Jurkat, Clone E6-1 (cell line): ENCODE measurements at places on chromosomes 5 and 9.

DNA sequence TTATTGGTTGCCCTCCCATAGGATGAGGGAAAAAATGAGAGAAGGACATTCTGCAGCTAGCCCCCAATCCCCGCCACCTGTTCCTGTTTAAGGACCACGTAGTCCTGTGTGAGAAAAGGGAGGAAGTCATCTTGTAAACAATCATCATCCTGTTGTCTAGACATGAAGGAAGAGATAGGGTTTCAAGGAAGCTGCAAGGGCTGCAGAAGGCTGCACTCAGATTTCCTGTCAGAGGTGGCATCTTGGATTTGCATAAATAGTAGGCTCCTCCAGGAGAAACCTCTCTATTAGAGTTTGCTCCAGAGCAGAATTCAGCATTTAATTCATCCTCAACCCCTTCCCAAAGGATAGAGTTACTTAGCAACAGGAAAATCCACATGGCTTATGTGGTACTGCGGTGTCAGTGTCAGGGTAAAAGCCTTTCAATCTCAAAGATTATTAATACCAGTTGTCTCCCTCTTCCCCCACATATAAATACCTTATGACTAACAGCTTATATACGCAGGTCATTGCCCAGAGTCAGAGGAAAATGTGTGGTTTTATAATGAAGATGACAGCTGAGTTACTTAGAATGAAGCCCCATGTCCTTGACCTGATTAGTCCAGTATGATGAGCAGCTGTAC is 4.6 kb upstream of the DNAJC18 start:
- DNase-seq, result no peak

- DNase-seq, result no peak
These were observed 15.6 kb downstream of the GFRA3 start for GRCh38 chr5:138258704-138259292.

- DNase-seq, result no peak
These were observed 543.2 kb upstream of the SGCD start for GRCh38 chr5:155783791-155784190.

DNA sequence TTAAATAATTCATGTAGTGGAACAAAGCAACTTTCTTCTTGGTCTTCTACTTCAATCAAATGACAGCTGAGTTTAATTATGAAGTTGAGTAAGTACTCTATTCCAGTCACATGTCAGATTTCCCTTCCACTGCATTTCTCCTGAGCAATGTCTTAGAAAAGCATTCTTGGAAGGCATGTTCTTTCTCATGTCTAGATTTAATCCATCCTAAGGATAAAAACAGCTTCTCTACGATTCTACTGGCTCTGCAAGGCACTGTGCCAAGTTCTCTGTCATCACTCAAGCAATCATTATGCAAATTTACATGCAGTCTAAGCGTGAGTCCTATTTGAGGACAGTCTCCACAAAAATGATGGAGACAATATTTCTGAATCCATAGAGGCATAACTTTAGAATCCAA is 142.4 kb downstream of the YIPF5 start:
- DNase-seq, result no peak

DNA sequence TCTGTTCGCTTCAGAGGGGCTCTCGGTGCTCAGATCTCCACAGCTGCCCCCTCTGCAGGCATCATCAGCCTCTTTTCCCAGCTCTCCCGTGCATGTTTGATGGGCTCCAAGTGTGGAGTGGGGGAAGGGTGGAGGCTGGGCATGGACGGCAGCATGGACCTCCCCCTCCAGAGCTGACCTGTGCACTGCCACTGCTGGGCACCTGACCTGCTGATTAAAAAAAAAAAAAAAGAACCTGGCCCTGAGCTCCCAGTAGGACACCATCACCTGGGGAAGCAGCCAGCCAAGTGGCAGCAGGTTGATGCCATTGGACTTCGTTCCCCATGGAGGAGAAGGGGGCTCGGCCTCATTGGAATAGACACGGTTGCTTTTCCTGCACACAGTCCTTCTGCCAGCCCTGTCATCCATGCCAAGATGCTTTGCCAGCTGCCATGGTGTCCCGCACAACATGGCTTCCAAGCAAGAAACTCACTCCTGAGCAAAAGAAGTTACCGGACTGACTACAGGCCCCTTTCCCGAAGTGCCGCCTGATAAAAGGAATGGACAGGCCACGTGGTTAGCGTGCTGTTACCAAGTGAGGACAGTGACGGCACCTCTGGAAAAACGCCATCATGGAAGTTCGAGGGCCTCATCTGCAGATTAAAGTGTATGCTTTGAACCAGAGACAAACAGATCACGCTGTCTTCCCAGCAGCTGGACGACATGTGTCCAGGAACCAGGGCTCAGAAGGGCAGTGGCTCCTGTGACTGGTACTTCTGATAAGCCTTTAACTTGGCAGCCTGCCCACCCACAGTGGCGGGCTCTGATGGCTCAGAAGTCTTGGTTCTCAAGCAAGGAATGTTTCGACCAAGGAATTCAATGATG is 14.7 kb upstream of the BRD3OS start:
- no peak for DNase-seq

DNA sequence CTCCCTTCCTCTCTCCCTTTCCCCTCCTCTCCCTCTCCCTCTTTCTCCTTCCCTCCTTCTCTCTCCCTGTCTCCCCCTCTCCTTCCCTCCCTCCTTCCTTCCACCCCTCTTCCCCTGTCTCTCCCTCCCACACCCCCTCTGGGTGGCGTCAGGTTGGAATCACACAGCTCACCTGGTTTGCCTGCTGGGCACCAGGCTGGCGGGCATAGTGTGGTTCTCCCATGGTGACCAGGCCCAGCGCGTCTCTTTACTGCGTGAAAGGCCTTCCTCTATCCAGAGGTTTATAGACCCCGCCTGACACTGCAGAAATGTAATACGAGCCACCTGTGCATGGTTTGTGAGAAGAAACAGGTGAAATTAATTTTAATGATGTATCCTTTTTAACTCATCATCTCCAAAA is 76.2 kb downstream of the MRPL36 start:
- DNase-seq, result no peak

DNA sequence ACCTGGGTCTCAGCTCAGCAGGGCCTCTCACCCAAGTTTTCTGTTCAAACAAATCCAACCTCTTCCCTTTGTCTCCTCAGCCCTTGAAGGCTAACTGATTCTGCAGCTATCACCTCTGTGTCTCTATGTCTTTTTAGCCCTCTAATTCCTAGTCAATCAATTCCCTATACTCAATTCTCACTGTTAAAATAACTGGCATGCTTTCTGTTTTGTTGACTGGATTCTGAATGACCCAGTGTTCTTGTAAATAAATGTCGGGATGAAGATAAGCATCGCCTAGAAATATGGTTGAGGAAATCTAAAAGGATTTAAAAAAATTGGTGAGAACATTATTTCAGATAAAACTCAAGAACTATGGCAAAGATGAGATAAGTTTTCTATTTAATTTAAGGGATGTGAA is 210.2 kb downstream of the ICE1 start:
- DNase-seq, result no peak

- DNase-seq, result no peak
These were observed 104.8 kb downstream of the SREK1 start for GRCh38 chr5:66248874-66249273.

DNA sequence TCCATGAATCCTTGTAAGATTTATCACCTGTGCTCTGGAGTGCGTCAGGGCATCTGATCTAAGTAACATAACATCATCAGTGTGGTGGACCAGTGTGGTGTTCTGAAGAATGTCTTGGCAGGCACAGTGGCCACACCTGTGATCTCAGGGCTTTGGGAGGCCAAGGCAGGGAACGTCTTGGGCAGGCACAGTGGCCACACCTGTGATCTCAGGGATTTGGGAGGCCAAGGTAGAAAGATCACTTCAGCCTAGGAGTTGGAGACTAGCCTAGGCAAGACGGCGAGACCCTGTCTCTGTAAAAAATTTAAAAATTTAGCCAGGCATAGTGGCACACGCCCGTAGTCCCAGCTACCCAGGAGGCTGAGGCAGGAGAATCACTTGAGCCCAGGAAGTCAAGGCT is 185.5 kb downstream of the CACNA1B start:
- no peak for DNase-seq

- DNase-seq, result no peak
These were observed 9.6 kb downstream of the QRFP start for GRCh38 chr9:130886981-130887380.

DNA sequence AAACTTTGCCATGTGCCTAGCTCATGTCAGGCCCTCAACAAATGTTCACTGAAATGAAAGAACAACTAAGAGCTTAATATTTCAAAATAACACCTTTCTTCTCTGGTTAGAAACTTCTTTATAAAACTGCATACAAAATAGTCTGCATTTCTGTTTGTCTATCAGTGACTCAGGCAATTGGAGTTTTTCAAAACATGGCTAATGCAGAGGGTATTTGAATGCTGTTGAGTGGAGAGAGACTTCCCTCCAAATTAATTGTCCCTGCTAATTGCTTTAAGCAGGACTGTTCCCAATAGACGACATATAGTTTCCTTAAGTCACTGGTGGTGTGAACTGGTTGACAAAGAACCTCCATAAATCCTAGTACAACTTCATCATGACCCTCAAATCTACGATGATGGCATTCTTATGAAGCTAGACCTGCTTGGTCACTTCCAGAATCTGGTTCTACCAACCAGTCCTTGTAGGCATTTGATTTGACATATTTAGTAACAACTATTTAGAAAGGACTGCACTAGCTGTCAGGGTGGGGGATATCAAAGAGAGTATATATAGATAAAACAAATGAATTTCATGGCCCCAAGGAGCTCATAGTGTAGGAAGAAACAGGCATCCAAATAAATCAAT is 84.5 kb downstream of the PRLR start:
- DNase-seq, result no peak

- no peak for DNase-seq
These were observed 147.4 kb downstream of the PBX3 start for GRCh38 chr9:125894566-125894965.

- DNase-seq, result no peak
These were observed 114.5 kb downstream of the TSSK1B start for GRCh38 chr5:113320273-113320780.

DNA sequence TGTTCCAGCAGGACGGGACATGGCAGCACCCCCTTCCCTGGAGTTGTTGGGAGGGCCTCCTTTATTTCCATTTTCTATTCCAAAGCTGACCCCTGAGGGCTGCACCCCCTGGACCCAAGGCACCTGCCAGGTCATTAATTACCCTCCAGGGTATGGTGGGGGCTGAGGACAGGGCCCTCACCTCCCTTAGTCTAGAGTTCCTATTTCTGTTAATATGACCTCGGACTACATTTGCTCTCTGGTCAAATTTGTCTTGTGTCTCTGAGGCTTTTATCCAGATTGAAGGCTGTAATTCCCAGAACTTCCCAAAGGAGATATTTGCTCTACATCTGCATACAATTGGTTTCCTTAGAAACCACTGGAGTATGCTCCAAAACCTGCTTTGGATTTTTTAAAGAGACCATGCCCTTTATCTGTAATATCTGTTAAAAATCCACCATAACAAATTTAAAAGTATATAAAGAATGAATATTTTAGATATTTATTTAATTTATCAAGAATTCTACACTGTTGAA is 16.8 kb downstream of the PHF2 start:
- DNase-seq, result no peak

GRCh38 chr9:114553202-114553601 is 34.4 kb upstream of the ATP6V1G1 start:
- DNase-seq, result no peak

- no peak for DNase-seq
These were observed 14.3 kb downstream of the GEMIN5 start for GRCh38 chr5:154923441-154924430.

DNA sequence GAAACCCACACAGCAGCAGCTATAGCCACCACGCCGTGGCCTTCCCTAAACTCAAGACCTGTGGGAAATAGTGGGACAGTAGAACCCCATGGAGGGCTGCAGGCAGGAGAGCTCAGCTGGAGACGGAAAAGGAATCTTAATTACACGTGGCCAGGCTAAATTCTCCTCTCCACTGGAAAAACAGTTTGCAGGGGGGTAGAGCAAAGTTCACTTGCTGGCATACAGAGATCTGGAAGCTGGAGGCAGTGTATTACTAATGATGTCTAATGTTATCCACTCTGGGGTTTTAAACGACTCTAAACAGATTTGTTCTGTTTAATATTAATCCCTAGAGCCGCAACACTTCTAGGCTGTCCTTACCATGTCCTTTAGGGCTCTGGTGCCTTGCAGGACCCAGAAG is 257.1 kb downstream of the SAXO1 start:
- no peak for DNase-seq

GRCh38 chr5:40774623-40775022 is 18.9 kb upstream of the TTC33 start:
- DNase-seq, result no peak

GRCh38 chr9:130229759-130230158 is 35.8 kb upstream of the HMCN2 start:
- no peak for DNase-seq

GRCh38 chr5:53792338-53792737 is 231.9 kb downstream of the NDUFS4 start:
- no peak for DNase-seq

GRCh38 chr5:5403741-5404140 is 18.7 kb upstream of the ICE1 start:
- DNase-seq, result no peak

DNA sequence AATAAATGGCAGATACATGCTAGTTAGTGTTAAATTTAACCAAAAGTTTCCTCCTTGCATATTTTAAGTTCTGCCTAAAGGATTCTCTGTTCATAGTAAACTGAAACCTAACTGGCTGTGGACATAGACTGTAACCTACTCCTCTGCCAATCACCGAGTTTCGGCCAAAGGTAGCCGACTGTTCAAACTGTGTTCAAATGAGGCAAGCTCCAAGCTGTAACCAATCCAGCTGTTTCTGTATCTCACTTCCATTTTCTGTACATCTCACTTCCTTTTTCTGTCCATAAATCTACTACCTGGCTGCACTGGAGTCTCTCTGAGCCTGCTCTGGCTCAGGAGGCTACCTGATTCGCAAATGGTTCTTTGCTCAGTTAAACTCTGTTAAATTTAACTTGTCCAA is 44.1 kb downstream of the KCNV2 start:
- no peak for DNase-seq

- no peak for DNase-seq
These were observed 47.7 kb upstream of the GLRX start for GRCh38 chr5:95870105-95870672.

GRCh38 chr9:127614961-127615360 is 2.9 kb downstream of the STXBP1 start:
- DNase-seq, result no peak

DNA sequence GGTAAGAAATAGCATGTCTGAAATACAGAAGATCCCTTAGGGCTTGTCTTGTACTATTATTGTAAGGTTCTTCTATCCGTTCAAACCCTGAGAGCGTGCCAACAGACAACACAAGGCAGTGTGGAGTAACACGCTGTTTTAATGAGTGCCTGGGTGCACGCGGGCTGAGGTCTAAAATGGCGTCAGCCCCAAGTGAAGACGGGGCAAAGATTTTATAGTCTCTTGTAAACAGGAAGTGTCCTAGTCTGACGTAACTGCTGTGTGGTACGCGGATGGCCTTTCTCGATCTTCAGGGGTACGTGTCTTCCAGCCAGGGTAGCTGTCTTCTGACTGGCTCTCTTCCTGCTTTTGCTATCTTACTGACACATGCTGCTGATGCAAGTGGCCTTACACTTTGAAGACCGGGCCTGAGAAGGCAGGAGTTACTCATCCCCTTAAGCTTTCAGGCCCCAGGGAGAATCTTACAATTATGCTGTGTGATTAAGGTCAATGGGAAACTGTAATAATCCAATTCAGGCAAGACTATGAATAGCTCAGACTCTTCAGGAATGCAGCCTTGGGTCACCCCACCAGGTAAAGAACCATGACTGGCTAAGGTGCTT is 1812.0 kb upstream of the CDH9 start:
- no peak for DNase-seq
